Activated T-cell treated with anti-CD3 and anti-CD28 coated beads, Interleukin-2, amount 50 U/mL, for 48 hours (primary cell): ENCODE measurements at places on chromosomes 2 and 18.

DNA sequence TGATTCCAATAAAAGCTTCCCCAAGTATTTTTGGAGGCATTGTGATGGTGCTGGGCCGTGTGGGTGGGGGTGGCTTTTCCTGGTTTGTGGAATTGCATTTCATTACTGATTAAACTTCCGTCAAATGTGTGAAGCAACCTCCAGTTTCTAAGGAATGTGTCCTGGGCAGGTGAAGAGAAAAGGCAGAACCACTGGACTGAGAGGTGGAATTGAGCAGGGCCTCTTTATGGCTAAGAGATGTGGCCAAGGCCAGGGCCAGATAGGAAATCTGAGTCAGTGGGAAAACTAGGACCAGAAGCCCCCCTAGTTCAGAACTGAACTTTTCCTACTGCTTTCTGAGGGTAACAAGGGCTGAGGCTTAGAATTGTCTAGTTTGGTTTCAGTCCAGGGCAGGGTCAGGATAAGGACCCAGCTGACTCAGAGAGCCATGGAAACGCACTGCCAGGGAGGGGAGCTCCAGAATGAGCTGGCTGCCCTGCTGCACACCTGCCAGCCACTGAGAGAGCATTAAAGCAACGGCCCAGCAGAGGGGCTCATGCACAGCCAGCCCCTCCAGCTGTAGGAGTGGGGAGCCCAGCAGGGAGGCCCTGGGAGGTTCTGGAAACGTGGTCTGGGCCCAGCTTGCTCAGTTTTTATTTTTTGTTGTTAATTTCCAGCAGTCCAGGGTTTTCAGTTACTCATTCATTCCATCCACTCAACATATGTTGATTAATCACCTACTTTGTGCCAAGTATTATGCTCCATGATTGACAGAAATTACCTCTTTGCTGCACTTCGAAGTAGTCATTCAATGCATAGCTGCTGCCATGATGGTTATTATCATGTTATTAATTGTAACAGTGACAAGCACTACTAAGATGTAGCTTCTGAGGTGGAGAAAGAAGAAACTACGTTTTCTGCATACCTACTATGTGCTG is 156.1 kb downstream of the MSH2 start:
- DNase-seq: no peak

GRCh38 chr2:28287256-28287915 is 105.3 kb upstream of the FOSL2 start:
- DNase-seq: no peak

DNA sequence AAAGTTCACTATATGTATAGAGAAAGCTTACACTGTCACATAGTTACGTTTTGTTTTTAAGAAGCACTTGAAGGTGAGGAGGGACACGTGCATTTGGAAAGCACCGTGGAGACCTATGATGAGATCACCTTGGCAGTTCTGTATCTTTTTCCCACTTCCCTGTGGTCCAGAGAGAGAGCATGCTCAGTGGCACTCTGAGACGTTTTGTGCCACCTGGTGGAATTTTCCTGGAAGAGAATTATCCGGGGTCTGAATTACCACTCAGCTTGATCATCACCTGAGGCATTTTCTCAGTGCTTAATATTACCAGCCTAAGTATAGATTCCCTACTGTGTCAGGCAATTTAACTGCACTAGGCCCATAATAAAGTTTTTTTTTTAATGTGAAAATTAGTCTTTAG is 469.4 kb upstream of the SMIM21 start:
- DNase-seq: no peak

GRCh38 chr2:37507051-37507410 is 162.6 kb downstream of the QPCT start:
- DNase-seq: no peak

GRCh38 chr2:201127570-201127969 is 11.6 kb downstream of the CFLAR start:
- peak; percentile 72 for DNase-seq

DNA sequence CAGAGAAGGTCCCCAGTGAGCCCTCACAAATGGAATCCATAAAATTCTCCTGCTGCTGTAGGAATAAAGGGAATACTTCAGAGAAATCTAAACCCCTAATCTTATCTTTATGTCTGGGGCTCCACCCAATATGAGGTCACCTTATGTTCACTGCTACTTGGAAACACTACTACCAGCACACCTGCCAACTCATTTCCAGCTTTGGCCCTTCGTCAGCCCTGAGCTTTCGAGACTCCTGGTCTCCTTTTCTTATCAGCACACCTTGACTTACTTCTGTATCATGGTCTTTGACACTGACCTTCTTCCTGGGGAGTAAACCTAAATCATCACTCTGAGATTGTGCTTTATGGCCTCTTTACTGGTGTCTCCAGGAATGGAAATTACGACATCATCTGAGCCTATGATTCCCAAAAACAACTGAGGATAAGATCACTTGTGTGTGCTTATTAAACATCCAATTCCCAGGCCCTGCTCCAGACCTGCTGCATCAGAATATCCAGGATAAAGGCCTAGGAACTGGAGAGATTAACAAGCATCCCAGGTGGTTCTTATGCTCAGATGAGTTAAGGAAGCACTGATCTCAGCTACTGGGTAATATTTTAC is 22.2 kb upstream of the ASNSD1 start:
- no peak for DNase-seq

- no peak for DNase-seq
These were observed 16.2 kb upstream of the ARL4C start for GRCh38 chr2:234512884-234513669.

GRCh38 chr2:200747668-200748618 is 63.8 kb upstream of the BZW1 start:
- no peak for DNase-seq

GRCh38 chr2:126368758-126369157 is 287.2 kb upstream of the GYPC start:
- DNase-seq: no peak

GRCh38 chr2:231117922-231118613 is 6.8 kb downstream of the HTR2B start:
- no peak for DNase-seq
